ENCODE measurements at places on chromosomes 2 and 18. TPM values are rescaled to one million over a fixed set of nuclear protein-coding genes. Genes with fewer than 3 reads are reported as not detected.

The LYPD6B gene
- total RNA-seq, result not detected

The TMSB10 gene
- 296 TPM for total RNA-seq

The COL4A4 gene
- 4.2 TPM for total RNA-seq

- no peak for DNase-seq
These were observed 100.8 kb downstream of the GPR39 start for GRCh38 chr2:132517386-132517785.

GRCh38 chr2:119260646-119261492 is 37.2 kb downstream of the STEAP3 start:
- no peak for DNase-seq

GRCh38 chr2:31277621-31278020 is 43.7 kb downstream of the EHD3 start:
- DNase-seq, result no peak

DNA sequence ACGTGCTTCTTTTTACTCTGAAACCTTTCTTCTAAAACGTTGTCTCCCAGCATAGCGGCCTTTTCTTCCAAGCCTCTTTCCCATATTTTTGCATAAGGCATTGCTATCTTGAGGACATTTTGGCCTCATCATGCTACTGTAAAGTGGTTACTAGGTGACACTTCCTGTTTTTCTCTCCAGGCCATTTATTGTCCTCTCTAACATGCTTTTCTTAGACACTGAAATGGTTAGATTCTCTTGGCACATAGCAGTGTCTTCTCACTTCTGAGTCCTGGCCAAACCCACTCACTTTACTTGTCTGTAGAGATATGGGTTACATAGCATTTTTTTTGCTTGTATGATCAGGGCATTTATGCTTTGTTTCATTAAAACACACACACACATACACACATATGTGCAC is 50.1 kb upstream of the KCNH7 start:
- DNase-seq, result no peak

DNA sequence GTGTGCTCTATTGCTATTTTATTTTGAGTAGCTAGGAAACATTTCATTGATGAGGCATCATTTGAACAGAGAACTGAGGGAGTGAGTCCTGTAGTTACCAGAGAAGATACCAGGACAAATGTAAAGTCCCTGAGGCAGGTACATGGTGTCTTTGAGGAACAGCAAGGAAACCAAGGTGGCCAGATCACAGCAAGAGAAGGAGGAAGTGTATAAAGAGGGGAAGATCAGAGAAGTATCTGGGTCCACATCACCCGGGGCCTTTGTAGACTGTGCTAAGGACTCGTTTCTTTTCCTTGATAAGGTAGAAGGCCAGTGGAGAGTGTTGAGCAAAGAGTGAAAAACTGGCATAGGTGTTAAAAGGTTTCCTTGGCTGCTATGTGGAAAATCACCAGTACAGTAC is 34.8 kb upstream of the PLB1 start:
- no peak for DNase-seq

DNA sequence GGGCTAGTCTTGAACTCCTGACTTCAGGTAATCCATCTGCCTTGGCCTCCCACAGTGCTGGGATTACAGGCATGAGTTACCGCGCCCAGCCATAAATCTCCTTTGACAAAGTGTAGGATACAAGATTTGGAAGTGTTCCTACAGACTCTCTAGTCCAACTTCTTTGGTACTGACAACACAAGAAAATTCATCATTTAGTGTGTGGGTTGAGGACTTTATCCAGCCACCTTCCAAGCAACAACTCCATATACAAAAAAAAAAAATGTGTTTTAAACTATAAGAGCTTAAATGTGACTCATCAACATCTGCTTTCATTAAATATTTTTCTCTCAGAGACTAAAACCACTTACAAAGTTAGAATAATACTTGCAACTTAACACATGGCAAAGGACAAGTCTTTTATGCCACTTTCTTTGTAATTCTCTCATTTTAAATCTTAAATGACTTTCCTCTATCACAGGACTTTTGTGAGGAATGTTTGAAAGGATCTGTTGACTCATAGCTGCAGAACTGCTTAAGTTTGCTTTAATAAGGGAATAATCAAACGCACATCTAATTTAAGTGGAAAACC is 46.2 kb upstream of the ITGAV start:
- no peak for DNase-seq

GRCh38 chr2:172094294-172095145 is 8.2 kb downstream of the DLX2 start:
- peak; percentile 13 for DNase-seq

GRCh38 chr2:208015475-208015874 is 9.9 kb downstream of the PLEKHM3 start:
- no peak for DNase-seq

DNA sequence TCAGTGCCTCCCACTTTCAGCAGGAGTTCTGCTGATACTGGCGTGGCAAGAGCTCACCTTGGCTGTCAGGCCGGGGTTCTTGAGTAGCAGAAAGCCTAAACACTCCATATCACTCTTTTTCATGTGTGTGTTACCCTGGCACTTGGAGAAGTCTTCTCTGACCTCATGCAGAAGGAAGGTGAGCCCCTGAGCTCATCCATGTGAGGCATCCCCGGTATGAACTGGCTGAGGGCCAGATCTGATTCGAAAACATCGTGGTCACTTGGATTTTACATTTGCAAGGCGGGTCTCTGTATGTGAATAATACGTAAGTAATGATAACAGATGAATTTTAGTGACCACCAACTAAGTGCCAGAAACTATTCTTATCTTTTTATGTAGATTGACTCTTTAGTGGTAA is 93.6 kb downstream of the RAPGEF4 start:
- no peak for DNase-seq
